ENCODE measurements at places on chromosomes 4 and X.
A peak's percentile ranks its signal among the peaks of the same experiment; 100 is the strongest.

DNA sequence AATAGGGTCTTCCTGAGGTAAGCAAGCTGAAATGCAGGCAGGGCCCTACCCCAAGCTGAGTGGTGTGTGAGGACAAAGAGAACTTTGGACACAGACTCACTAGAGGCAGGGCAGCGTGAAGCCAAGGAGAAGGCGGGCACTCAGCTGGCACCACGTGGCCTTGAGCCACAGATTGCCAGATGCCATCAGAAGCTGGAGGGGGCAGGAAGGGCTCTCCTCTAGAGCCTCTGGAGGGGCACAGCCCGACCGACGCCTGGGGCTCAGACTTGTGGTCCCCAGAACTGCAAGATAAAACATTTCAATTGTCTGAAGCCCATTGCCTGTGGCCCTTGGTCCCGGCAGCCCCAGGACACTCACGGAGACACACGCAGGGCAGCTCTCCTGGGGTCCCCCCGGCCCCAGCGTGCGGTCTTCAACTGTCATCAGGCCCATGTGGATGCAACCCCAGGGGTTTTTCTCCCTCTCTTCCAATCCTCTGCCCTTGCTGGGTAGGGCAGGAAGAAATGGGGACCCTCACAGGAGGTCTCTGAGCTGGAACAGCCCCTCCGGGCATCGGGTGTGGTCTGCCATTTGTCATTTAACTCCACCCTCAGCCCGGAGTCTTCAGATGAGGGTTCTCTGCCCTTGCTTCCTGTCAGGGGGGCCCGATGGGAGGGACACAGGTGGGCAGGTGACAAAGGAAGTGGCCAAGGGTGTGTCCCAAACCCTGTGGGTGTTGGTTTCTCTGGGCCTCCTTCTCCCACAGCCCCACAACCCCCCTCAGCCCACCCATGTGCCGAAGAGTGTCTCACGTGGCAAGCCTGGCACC is 22.2 kb downstream of the HMX1 start:
- H3K36me3 ChIP-seq, result no peaks in the 10 kb centered on the region
- no peak for DNase-seq
- no peaks in the 10 kb centered on the region for H3K27me3 ChIP-seq
- no peak overlapping the region for H3K4me3 ChIP-seq
- H3K27ac ChIP-seq, result no peak overlapping the region
- H3K4me1 ChIP-seq, result no peaks in the 10 kb centered on the region

- H3K36me3 ChIP-seq, result no peaks in the 10 kb centered on the region
- H3K4me1 ChIP-seq, result no peaks in the 10 kb centered on the region
Measured at GRCh38 chrX:85065512-85066198, 62.0 kb downstream of the APOOL start.

GRCh38 chr4:181682367-181683047 is 560.7 kb upstream of the TENM3 start:
- DNase-seq, result no peak
- H3K4me1 ChIP-seq, result no peaks in the 10 kb centered on the region
- no peaks in the 10 kb centered on the region for H3K27me3 ChIP-seq
- H3K27ac ChIP-seq, result no peak overlapping the region
- no peaks in the 10 kb centered on the region for H3K36me3 ChIP-seq

DNA sequence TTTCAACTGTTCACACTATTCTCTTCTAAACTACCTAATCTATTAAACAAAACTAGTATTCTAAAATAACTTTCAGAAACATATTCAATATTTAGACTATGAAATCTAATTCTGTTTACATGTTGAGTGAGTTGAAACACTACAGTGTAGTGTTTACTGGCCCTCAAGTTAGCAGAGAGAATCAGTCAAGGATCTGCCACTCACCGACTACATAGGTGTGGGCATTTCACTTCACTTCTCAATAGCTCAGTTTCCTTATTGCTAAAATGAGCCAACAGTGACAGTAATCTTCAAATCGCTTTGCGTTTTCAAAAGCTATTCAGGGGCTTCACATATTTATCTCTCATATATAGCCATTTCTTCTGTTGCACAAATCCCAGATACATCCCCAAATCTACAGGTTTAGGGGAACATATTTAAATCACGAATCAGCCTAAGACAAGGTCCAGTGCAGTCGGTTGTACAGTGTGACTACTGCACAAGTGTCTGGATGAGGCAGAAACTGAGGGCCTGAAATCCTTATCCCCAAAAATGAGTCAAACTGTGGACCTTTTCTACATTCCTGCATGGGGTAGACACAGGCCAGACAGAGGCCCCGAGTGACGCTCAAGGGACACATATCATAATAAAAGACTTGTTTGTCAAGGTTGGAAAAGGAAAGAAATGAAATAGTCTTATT is 129.8 kb downstream of the PPP3CA start:
- no peaks in the 10 kb centered on the region for H3K36me3 ChIP-seq
- no peak overlapping the region for H3K4me3 ChIP-seq
- peak overlapping the region; percentile 46 for H3K27ac ChIP-seq
- peaks cover 13% of the 10 kb centered on the region for H3K4me1 ChIP-seq
- H3K27me3 ChIP-seq, result no peaks in the 10 kb centered on the region

- H3K36me3 ChIP-seq, result no peaks in the 10 kb centered on the region
- H3K4me3 ChIP-seq, result no peak overlapping the region
- H3K4me1 ChIP-seq, result no peaks in the 10 kb centered on the region
- H3K27me3 ChIP-seq, result no peaks in the 10 kb centered on the region
- no peak overlapping the region for H3K27ac ChIP-seq
- DNase-seq, result peak; percentile 12
Measured at GRCh38 chrX:151902813-151903591, 9.7 kb upstream of the MAGEA4 start.

- DNase-seq, result no peak
- no peak overlapping the region for H3K4me3 ChIP-seq
- no peak overlapping the region for H3K27ac ChIP-seq
- no peaks in the 10 kb centered on the region for H3K4me1 ChIP-seq
- H3K36me3 ChIP-seq, result no peaks in the 10 kb centered on the region
Measured at GRCh38 chr4:111802191-111802590, 343.1 kb upstream of the FAM241A start.

DNA sequence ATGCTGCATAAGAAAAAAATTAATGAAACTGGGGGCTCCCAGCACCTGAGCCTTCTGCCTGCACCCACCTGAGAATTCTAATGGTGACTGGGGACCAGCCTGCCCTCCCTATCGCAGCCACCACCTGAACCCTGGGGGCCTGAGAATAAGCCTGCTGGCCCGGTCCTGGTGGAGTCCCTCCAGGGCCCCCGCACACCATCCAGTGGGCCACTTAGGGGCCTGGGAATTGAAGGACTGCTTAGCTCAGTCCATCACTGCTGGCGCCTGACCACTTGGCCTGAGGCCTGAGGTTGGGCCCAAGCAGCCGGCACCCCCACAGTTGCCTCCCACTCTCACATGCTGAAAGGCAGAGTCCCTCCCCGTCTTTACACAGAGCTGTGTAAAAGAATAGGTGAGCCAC is 230.8 kb downstream of the ENOX2 start:
- no peak overlapping the region for H3K4me3 ChIP-seq
- no peaks in the 10 kb centered on the region for H3K36me3 ChIP-seq

- no peaks in the 10 kb centered on the region for H3K4me1 ChIP-seq
- H3K4me3 ChIP-seq, result peak overlapping the region; percentile 21
- DNase-seq, result no peak
Measured at GRCh38 chr4:17780501-17781299, 721 bp downstream of the FAM184B start.

DNA sequence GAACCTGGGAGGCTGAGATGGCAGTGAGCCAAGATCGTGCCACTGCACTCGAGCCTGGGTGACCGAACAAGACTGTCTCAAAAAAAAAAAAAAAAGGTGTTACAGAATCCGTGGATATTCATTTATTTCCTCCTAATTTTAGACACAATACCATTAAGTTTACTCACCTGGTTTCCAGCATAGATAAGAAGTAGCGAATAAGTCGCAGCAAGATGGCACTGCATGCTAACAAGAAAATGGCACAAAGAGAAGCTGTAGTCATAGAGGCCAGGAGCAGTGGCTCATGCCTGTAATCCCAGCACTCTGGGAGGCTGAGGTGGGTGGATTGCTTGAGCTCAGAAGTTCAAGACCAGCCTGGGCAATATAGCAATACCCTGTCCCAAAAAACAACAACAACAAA is 17.0 kb upstream of the MOB1B start:
- no peaks in the 10 kb centered on the region for H3K27me3 ChIP-seq
- no peak overlapping the region for H3K27ac ChIP-seq
- no peak overlapping the region for H3K4me3 ChIP-seq

GRCh38 chr4:154503598-154503997 is 12.0 kb upstream of the DCHS2 start:
- H3K4me1 ChIP-seq, result no peaks in the 10 kb centered on the region
- H3K4me3 ChIP-seq, result no peak overlapping the region
- DNase-seq, result no peak
- no peaks in the 10 kb centered on the region for H3K36me3 ChIP-seq

DNA sequence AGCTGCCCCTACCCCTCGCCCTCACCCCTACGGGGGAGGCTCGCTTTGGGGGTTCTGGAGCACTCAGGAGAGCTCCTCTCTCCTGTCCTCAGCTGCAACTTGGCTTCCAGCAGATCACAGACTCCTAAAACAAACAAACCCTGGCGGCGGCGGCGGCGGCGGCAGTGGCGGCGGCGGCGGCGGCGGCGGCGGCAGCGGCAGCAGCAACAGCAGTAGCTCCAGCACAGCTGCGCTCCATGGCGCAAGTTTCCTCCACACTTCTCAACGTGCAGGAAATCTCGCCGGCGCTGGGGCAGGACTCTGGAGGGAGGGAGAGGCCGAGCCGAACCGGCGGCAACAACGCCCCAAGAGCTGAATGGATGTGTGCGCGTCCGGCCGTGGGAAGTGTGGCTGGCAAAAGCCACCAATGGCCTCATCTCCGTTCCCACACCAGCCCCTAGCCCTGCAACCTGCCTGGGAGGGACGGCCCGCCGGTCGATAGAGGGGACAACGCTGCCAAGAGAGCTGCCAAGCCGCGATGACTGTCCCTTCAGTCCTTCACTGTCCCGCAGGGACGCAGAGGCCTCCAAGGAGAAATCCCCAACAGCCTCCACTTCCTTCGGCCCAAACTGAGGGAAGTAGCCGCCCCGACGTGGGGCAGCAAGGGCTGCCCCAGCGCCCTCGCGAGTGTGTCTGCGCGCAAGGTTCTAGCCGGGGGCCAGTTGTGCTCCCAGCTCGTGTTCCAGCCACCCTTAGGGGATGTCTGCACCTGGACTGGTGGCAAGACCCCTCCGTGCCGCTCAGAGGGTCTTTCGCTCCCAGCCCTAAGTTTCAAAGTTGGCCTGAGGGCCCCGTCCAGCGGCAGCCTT is 775 bp downstream of the SHROOM4 start:
- no peaks in the 10 kb centered on the region for H3K36me3 ChIP-seq
- H3K27me3 ChIP-seq, result no peaks in the 10 kb centered on the region
- H3K4me3 ChIP-seq, result peak overlapping the region; percentile 44
- no peak for DNase-seq
- H3K4me1 ChIP-seq, result no peaks in the 10 kb centered on the region

GRCh38 chr4:177118596-177118995 is 191.1 kb upstream of the NEIL3 start:
- no peak overlapping the region for H3K27ac ChIP-seq
- H3K27me3 ChIP-seq, result no peaks in the 10 kb centered on the region
- DNase-seq, result no peak
- no peak overlapping the region for H3K4me3 ChIP-seq
- H3K4me1 ChIP-seq, result no peaks in the 10 kb centered on the region

DNA sequence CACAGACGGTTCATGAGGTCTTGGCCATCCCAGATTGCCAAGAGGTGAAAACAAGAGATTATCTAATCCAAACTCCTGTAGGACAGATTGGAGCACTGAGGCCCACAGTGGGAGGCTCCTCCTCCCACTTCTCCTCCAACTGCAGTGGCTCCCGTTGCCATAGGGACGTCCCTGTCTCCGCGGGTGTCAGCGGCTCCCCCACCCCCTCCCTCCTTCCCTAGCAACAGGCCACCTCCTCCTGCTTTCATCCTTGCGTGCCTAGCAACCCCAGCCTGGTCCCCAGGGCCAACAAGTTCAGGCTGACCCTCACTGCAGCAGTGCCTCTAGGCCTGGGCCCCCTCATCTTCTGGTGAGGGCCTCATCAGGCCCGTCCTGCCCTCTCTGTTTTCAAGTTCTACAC is 6.8 kb upstream of the IQSEC2 start:
- no peaks in the 10 kb centered on the region for H3K27me3 ChIP-seq
- H3K36me3 ChIP-seq, result no peaks in the 10 kb centered on the region
- H3K4me1 ChIP-seq, result no peaks in the 10 kb centered on the region
- no peak overlapping the region for H3K4me3 ChIP-seq

- no peak overlapping the region for H3K27ac ChIP-seq
- no peaks in the 10 kb centered on the region for H3K4me1 ChIP-seq
- no peak overlapping the region for H3K4me3 ChIP-seq
Measured at GRCh38 chr4:163042306-163042705, 124.4 kb downstream of the NAF1 start.

- no peaks in the 10 kb centered on the region for H3K36me3 ChIP-seq
- H3K4me3 ChIP-seq, result no peak overlapping the region
- no peaks in the 10 kb centered on the region for H3K27me3 ChIP-seq
- H3K27ac ChIP-seq, result no peak overlapping the region
- no peak for DNase-seq
Measured at GRCh38 chr4:74320559-74321118, 12.4 kb downstream of the EPGN start.

DNA sequence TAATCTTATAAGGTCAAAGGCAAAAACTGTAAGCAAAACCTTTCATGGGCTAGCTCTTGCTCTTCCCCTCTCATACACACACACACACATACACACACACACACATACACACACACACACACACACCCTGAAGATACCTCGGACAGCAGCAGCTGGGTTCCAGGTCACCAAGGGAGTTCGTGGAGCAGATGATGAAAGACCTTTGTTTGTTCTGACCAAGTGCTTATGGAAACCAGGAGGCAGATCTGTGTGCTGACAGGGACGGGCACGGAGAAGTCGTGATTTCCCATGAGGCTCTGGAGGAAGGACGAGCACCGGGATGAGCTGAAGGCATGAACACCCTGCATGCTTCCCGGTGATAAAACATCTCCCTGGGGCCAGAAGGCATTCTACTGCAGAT is 35.4 kb upstream of the CRMP1 start:
- H3K27me3 ChIP-seq, result no peaks in the 10 kb centered on the region
- H3K27ac ChIP-seq, result no peak overlapping the region
- H3K4me1 ChIP-seq, result no peaks in the 10 kb centered on the region

DNA sequence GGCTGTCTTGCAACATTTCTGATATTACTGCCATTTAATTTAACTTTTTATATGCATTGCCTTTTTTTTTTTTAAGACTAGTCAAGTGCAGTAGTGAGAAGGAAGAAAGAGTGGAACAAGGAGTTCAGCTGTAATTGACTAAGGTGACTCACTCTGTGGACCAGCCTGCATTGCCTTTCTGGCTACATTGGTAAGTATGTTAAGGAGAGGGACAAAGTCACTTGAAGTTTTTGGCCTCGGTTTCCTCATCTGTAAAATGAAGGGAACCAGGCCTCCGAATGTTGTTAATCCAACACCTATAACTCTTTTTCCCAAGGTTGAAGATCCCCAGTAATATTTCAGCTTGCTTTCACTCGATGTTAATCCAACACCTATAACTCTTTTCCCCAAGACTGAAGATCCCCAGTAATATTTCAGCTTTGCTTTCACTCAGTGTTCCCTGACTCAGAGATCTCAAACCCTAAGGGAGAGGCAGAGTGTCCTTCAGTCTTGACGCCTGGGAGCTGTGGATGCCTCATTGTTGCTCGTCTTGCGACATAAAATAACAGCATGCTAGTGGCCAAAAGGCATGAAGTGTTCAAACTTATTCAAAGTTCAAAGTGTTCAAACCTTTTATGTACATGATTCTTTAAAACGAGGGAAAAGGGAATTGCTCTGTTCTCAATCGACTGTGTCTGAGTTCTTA is 102.0 kb downstream of the SORBS2 start:
- H3K36me3 ChIP-seq, result no peaks in the 10 kb centered on the region
- no peak overlapping the region for H3K4me3 ChIP-seq
- H3K27me3 ChIP-seq, result no peaks in the 10 kb centered on the region
- H3K27ac ChIP-seq, result peak overlapping the region; percentile 49
